Caco-2 (cell line): ENCODE measurements at places on chromosomes 4 and X.

- H3K27ac ChIP-seq, result no peak overlapping the region
- no peak overlapping the region for H3K4me3 ChIP-seq
- DNase-seq, result no peak
- H3K27me3 ChIP-seq, result no peaks in the 10 kb centered on the region
Observed at GRCh38 chrX:137432609-137433008, 133.3 kb upstream of the ZIC3 start.

DNA sequence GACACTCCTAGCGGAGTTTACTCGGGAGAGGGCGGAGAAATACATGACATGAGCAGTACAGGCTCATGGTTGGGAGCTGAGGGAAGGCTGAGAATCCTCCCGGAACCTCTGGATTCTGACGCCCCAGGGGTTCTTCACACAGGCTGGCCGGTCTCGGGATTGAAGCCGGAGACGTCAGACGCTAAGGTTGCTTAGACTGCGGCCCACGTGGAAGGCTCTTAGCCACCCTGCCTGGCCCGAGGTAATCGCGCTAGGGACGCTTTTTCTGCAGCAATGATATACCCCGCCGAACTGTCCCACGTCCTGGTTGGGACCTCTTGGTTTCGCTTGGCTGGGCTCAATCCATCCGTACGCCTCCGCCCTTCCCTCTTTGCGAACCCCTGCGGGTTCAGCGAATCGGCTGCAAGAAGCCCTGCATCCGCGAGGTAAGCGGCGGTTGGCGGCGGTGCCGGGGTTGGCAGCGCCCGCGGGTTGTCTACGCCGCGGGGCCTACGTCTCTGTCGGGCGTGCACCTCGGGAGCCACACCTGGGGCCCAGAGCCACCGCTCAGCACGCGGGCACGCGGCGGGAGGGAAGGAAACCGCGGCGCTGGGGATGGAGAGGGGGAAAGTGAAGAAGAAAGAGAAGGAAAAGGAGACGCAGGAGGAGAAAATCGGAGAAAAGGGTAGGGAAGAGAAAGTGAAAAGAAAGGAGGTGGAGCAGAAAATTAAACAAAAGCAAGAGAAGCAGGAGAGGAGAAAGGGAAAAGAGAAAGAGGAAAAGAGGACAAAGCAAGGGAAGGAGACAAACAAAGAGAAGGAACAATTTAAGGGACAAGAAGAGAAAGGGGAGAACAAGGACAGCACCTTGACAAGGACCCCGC, at the start of gene ARL9:
Gene ARL9, plus strand, starts transcription at position 523 of the 862 bp plus-strand sequence. Its CDS starts 72 bp downstream, at position 595.
- no peak within 1 kb of the TSS for H3K27ac ChIP-seq
- H3K27me3 ChIP-seq, result no peaks in the 10 kb centered on the region
- peak within 1 kb of the TSS; percentile 39 for H3K4me3 ChIP-seq
- DNase-seq, result no peak

DNA sequence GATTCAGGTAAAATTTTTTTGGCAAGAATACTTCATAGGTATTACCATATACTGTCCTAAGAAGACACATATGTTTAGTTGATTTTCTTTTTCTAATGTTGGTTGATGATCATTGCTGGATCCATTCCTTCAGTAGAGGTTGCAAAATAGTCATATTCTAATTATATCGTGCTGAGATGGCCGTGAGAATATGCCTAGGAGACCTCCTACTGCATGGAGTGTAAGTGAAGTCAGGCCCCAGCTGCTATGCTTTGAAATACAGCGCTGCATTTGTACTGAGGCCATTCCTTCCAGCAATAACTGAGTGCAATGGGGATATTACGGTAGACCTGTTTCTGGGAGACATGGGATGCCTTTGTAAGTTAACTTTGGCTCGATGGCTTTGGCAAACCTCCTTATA, 6.7 kb upstream of the PLAC8 start:
- peaks cover 10% of the 10 kb centered on the region for H3K4me1 ChIP-seq
- no peak overlapping the region for H3K27ac ChIP-seq
- no peaks in the 10 kb centered on the region for H3K27me3 ChIP-seq
- DNase-seq, result no peak
- no peak overlapping the region for H3K4me3 ChIP-seq

DNA sequence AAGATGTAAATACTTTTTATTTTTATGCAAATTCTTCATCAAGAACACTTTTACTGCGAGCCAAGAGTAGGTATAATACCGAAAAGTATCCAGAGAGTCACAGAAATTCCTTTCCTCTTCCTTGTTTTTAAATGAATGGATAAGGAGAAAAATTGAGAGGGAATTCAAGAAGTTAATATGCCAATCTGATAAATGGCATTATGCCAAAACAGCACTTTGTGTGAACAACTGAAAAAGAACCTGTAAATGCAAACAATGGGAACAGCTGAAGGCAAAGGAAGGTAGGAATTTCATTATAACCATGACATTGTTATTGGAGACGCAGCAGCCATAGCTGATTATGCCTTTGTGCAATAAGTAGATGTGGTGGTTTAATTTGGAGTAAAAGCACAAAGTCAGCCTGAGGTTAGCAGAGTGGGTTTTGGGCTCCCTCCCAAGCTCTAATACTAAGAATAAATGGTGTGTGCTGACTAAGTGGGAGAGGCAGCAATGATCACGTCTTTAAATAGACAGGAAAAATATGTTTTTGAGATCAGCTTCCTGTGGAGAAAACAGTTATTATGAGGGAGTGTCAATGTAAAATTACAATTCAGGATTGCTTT, 209.8 kb upstream of the NDST4 start:
- no peak for DNase-seq
- no peaks in the 10 kb centered on the region for H3K36me3 ChIP-seq
- H3K27me3 ChIP-seq, result no peaks in the 10 kb centered on the region
- H3K27ac ChIP-seq, result no peak overlapping the region

GRCh38 chr4:146790515-146790914, 151.8 kb downstream of the POU4F2 start:
- H3K27me3 ChIP-seq, result no peaks in the 10 kb centered on the region
- no peaks in the 10 kb centered on the region for H3K4me1 ChIP-seq
- no peak overlapping the region for H3K27ac ChIP-seq
- no peaks in the 10 kb centered on the region for H3K36me3 ChIP-seq

DNA sequence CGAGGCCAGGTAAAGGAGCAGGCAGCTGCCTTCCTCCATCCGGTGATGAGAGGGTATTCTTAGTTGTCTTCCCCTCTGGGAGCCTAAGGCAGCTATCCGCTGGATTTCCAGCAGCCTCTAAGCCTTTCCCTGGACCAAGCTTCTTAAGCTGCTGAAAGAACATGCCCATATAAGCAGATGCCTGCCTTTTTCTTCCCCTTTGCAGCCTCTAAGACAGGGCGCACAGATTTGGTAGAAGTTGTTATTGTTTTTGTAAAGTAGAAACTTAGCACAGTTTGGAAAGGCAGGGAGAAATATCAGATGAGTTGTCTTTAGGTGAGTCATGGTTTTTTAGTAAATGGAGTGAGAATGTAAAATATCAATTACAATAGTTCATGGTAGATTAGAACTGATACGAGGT, 210.8 kb downstream of the ARHGAP10 start:
- no peak for DNase-seq
- no peak overlapping the region for H3K4me3 ChIP-seq
- H3K27me3 ChIP-seq, result no peaks in the 10 kb centered on the region
- H3K36me3 ChIP-seq, result no peaks in the 10 kb centered on the region

- H3K27me3 ChIP-seq, result no peaks in the 10 kb centered on the region
- no peak overlapping the region for H3K27ac ChIP-seq
- DNase-seq, result no peak
- no peaks in the 10 kb centered on the region for H3K36me3 ChIP-seq
- H3K4me3 ChIP-seq, result no peak overlapping the region
Observed at GRCh38 chr4:149047368-149047767, 605.2 kb upstream of the NR3C2 start.

DNA sequence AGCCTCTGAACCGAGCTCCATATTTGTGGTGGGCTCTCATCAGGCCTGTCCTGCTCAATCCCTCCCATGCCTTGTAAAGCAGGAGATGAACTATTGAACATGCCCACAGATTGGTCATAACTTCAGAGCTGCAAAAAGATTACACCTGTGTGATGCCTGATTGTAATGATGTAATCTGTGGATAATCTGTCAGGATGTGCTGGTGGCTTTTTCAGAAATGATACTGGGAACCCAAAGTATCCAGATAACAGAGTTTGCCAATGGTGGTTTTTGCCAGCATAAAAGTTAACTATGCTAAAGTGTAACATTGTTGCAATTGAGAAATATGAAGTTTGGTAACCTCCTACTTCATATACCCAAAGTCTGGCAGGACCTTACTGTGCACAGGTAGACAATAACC, 393.4 kb downstream of the RAPGEF2 start:
- no peaks in the 10 kb centered on the region for H3K4me1 ChIP-seq
- no peaks in the 10 kb centered on the region for H3K27me3 ChIP-seq
- DNase-seq, result no peak
- no peaks in the 10 kb centered on the region for H3K36me3 ChIP-seq
- no peak overlapping the region for H3K4me3 ChIP-seq

DNA sequence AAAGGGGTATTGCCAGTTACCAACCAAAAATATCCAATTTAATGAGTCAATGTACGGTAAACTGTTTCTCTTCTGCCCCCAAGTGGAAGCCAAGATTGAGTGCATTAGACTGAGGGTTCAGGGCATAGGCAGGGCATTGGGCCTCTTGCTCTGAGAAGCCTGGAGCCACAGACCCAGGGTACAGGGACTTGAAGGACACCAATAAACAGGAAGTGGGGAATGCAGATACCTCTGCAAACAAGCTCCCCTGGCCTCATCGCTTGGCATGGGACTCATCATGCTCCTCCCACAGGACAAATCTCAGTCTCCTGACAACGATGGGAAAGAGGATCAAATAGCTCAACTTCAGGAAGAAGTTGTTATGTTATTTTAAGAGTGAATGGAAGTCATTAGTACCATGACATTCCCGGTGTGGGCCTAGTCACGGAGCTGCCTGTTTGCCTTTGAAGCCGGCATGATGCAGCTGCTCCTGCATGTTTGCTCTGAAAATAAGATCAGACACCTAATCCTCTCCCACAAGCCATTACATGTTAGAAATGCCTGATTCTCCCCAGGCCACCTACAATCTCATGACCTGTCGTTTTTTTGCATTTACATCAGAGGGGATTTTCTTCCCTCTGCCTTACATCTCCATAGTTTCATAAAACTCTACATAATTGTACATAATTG, 224.2 kb downstream of the RCHY1 start:
- no peaks in the 10 kb centered on the region for H3K36me3 ChIP-seq
- H3K27ac ChIP-seq, result no peak overlapping the region
- no peak overlapping the region for H3K4me3 ChIP-seq
- no peak for DNase-seq
- no peaks in the 10 kb centered on the region for H3K27me3 ChIP-seq
- H3K4me1 ChIP-seq, result peaks cover 8% of the 10 kb centered on the region; the same call in 1 of the 2 replicates

DNA sequence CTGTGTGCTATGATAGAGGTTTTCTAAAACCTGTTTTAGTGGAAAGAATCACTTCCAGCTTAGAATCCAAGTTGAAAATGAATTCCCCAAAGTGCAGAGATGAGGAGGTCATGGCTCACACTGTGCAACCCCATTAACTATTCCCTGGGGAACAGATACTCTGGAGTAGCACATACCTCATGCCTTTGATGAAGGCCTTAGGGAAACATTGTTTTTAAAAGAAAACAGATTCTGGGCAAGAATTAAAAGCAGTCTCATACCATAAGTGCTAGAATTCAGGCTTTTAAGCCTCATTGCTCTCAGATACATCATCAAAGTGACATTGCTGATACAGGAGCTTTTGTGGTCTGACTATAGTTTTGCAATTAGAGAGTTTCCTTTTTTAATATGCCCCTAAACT, 115.1 kb downstream of the NDST4 start:
- no peak overlapping the region for H3K4me3 ChIP-seq
- DNase-seq, result no peak
- no peaks in the 10 kb centered on the region for H3K27me3 ChIP-seq

DNA sequence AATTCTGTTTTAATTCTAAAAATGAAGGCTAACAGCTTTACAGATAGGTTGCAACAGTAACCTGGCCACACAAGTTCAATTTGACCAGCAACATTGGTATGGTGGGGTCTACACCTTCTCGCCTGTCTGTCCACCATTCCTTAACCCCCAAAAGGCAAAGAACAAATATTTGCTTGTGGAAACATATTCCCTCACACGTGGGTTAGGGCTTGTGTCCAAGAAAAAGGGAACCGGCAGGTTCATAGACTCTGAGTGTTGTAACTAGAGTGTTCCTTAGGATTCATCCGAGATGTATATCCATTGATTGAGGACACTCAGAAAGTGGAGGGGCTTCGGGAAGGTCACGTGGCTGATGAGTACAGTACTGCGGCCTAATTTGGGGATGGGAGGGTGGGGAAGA, 54.1 kb downstream of the C4orf51 start:
- H3K4me3 ChIP-seq, result no peak overlapping the region
- H3K27me3 ChIP-seq, result no peaks in the 10 kb centered on the region
- DNase-seq, result no peak
- peaks cover 49% of the 10 kb centered on the region for H3K4me1 ChIP-seq
- H3K36me3 ChIP-seq, result no peaks in the 10 kb centered on the region

DNA sequence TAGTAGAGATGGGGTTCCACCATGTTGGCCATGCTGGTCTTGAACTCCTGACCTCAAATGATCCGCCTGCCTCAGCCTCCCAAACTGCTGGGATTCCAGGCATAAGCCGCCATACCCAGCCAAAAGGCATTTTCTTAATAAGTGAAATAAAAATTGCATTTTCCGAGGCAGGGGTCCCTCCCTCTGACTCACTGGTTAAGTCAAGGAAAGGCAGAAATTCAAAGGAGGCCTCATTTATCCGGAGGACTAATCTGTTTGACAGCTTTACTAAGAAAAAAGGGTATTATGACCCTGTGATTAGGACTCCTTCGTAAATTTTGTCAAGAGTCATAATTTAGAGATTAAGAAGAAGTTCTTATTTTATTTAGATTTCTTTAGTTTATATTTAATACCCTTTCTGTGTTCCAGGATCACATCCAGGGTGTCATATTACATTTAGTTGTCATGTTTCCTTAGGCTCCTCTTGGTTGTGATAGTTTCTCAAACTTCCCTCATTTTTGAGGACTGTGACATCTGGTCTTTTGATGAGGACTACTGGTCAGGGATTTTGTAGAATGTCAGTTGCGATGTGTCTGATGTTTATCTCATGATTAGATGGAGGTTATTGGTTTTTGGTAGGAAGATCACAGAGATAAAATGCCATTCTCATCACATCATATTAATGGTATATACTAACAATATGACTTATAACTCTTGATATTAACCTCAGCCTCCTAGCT, 753.7 kb upstream of the AMOT start:
- H3K27ac ChIP-seq, result no peak overlapping the region
- H3K4me1 ChIP-seq, result no peaks in the 10 kb centered on the region
- H3K4me3 ChIP-seq, result no peak overlapping the region
- H3K27me3 ChIP-seq, result no peaks in the 10 kb centered on the region
- H3K36me3 ChIP-seq, result no peaks in the 10 kb centered on the region

DNA sequence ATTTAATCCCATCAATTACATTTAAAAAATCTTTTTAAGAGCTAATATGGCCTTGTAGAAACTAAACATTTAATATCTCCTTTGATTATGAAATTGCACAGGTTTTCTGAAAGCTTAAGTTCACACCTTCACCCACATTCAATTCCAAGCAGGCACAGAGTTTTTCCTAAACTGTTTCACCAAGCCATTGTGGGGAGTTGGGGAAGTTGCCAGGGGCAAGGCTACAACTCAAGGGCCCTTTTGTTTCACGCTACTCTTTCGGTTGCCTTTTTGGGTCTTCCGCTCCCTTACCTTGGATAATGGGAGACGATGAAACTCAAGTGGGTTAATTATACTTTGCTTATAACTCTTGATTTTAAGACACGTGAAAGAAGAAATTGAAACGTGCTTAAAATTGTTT, 33.3 kb downstream of the APBB2 start:
- DNase-seq, result no peak
- no peaks in the 10 kb centered on the region for H3K27me3 ChIP-seq
- peaks cover 52% of the 10 kb centered on the region for H3K4me1 ChIP-seq
- no peaks in the 10 kb centered on the region for H3K36me3 ChIP-seq
- no peak overlapping the region for H3K4me3 ChIP-seq
